Lung (tissue), 17 donors: ENCODE measurements at places on chromosomes 3 and 15. TPM values are rescaled to one million over a fixed set of nuclear protein-coding genes. Genes with fewer than 3 reads are reported as not detected.

- no peak for DNase-seq
Measured at GRCh38 chr15:20409247-20409646, 132.4 kb downstream of the GOLGA6L6 start.

- no peak for DNase-seq
Measured at GRCh38 chr15:35720019-35720418, 174.1 kb upstream of the DPH6 start.

DNA sequence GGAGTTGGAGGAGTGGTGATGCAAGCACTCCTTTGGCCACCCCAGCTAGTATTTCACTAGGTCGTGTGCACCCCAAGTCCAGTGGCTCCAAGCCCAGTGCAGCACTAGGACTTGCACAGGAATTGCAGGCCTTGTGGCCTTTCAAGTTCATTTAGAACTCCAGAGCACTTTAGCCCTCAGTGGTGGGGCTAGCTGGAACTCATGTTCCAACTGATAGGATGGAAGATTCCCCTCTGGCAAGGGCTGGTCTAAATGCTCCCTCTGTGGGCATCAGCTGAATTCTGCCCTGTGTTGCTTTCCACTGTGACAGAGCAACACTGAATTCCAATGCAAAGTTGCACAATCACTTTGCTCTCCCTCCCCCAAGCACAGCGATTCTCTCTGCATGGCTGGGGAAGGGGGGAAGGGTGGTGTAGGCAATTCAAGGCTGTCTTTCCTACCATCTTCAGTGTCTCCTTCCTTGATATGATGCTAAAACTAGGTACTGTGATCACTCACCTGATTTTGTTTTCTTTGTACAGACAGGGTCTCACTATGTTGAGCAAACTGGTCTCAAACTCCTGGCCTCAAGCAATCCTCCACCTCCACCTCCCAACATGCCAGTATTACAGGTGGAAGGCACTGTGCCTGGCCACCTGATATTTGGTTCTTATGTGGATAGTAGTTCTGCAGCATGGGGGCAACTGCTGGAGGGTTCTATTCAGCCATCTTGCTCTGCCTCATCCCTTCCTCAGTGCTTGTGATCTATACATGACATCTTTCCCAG, 10.3 kb downstream of the USF3 start:
- peak; percentile 43 for DNase-seq

GRCh38 chr15:67100801-67101581, 35.6 kb downstream of the SMAD3 start:
- no peak for DNase-seq

- DNase-seq: no peak
Measured at GRCh38 chr3:24683090-24683489, 188.4 kb upstream of the THRB start.

GRCh38 chr3:1611824-1612223, 486.8 kb upstream of the CNTN4 start:
- no peak for DNase-seq

- DNase-seq: no peak
Measured at GRCh38 chr3:29185706-29186105, 95.2 kb upstream of the RBMS3 start.

DNA sequence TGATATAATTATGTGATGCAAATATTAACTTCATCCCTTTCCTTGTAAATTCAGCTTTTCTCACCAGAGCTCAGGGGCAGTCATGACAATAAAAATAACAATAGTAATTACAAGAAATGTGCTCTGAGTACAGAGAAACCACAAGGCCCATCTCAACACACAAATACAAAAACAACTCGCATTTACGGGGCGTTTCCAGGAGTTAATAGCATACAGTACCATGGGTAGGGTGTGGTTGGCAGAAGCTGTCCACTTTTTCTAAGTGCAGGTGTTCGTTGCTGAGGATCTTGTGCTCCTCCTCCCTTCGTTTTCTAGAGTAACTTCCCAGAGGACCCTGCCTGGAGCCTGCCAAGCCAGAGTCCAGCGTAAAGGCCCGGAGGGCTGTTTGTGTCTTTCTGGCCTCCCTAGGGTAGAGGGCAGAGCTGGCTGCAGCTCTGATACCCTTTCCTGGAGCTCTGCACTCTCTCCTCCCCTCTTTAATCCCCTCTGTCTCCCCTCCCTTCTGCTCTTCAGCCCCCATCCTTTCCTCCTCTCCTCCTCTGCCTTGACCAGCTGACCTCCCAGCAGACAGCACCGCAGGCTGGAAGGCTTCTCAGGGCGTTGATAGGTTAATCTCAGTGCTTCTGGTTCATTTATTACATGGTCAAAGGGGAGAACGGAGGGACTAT, 11.4 kb downstream of the SEMA3G start:
- DNase-seq: no peak

- DNase-seq: no peak
Measured at GRCh38 chr3:187736418-187736871, 8.8 kb downstream of the BCL6 start.

GRCh38 chr15:74381481-74381880, 14.0 kb upstream of the CYP11A1 start:
- no peak for DNase-seq

DNA sequence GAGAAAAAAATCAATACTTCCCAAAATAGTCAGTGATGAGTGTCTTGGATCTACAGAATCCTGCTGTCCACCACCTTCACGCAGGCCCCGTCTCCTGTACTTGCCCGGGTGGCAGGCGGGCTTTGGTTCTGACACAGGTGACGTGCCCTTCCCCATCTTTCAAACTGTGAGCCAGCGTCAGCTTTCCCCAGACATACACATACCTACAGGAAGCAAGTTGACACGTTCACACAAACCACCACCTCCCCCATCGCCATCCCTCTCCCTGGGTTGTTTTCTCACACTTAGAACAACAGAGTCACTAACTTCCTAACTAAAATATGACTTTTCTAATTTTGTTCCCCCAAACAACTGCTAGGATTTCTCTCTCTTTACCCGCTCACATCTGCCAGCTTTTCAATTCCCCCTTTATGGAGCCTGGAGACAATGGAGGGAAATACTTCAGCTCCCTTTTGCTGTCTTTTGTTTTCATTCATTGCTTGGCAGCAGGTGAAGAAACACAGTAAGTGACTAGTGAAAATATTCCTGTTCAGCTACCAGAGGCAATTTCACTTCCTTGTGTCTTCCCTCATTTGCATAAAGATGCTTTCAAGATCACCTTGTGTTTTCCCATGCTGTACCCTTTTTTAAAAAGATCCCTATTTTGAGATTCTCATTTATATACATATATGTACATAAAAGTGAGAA, 248.3 kb downstream of the SLCO3A1 start:
- DNase-seq: no peak

DNA sequence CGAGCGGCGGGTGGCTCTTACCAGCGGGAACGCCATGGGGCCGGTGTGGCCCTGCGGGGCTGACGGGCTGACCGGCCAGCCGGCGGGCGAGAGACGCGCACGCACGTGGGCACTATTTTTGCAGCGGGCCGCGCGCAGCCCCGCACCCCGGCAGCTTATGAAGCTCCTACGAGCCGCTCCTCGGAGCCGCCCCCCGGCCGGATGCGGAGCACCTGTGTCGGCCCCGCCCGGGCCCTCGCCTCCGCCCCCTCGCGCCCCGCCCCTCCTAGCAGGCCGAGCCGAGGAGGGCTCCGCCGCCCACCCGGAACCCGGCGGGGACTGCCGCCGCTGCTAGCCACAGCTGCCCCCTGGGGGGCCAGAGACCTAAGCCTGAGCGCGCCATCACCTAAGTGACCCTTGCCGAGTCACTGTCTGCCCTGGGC, 683 bp upstream of the CPEB1 start:
- DNase-seq: no peak

- peak; percentile 51 for DNase-seq
Measured at GRCh38 chr15:42059661-42060476, 34.5 kb downstream of the PLA2G4D start.

GRCh38 chr3:124926426-124927101, 8.0 kb downstream of the MUC13 start:
- no peak for DNase-seq

DNA sequence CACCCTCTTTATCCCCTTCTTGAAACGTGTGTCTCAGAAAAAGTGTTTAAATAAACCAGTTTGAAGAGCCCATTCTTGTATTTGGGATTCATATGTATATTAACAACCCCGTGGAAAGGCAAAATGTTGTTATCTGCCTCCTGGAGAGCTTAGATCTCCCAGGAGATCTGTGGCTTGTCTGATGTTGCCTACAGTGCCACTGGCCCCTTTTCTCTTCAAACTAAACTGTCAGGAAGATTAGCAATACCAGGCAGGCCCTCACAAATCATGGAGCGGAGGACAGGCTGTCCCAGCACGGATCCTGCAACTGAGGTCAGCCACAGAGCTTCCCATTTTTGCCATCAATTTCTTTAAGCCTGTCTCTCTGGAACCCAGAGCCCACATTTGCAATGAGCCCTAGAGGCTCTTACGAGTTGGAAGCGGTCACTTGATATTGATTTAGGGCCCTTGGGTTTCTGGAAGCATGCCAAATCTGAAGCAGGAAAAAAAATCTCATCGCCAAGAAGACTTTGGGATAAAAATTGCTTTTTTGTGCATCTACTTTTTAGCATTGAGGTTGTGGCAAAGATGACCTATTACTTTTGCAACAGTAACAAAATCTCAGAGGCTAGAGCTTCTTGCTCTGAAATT, 234.1 kb downstream of the OPA1 start:
- DNase-seq: no peak

- DNase-seq: peak; percentile 24
Measured at GRCh38 chr3:113668015-113668414, 28.4 kb downstream of the USF3 start.

DNA sequence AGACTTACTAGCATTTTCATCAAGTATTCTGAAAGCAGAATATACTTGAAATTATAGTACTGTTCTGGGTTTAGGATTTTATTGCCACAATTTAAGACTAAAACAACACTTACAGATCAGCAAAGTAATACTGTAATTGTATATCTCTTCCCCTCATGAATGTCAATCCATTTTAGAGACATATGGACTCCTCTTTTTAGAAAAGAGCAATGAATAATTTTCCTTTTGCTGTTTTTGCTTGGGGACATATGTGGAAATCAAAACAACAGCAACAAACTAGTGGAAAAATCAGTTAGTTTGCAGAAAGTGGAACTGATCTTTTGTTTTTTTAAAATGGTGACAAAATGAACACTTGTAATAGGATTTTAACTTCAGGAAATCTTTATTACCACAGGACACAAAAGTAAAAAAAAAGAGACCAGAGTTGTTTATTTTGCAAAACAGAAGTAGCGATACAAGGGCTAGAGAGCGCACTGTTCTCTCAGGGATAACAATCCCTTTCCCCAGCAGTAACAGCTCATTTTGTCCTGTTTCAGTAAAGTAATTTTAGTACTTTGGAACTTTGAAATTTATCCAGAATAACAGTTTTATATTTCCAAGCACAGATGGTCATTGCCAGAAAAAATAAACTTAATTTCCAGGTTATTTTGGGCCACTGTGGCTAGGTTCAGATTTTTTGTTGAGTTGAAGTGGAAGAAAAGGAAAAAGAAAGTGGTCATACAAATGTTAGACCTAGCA, 17.1 kb downstream of the LEKR1 start:
- no peak for DNase-seq

- no peak for DNase-seq
Measured at GRCh38 chr15:77877869-77878577, 199.5 kb downstream of the TBC1D2B start.

GRCh38 chr3:40911928-40912327, 287.4 kb upstream of the CTNNB1 start:
- DNase-seq: peak; percentile 27

DNA sequence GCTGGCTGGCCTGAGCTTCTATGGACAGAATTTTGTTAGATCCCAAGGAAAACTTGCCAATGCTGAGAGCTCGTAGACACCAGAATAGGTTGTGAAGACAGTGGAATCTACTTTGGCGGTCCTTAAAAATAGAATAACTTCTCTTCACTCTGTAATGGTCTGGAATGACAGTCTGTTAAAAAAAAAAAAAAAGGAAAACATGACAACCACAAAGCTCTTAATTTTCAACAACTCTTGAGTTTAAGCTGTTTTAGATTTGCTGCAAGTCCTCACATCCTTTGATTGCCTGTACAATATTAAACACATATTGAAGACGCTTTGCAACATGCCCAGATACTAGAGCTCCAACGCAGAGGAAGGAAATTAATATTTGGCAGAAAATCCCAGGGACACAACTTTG, 122.8 kb upstream of the GALNT15 start:
- no peak for DNase-seq

DNA sequence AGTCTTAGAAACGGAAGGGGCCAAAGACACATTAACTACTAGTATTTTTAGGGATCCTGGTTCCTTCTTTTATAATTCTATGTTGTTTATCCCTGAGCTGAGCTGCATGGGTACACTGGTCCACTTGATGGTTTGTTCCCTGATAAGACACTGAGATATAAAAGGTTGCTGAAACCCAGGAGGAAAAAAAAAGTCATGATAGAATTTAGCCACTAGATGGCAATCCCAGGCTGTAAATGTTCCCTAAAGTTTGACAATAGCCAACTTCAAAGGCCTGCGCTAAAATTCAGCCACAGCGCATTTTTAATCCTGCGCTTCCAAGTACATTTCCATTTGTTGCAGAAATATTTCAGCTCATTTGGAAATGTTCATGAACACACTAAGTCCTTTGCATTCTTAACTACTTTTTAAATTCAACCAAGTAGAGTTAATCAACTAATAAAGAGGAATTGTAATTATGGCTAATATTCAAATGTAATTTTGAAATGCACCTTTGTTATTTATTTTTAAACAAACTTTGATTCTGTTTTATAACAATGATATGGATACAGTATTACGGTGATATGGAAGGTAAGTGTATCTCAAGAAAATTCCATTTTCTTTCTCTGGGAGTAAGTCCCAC, 249.3 kb upstream of the FEZF2 start:
- DNase-seq: peak; percentile 77

DNA sequence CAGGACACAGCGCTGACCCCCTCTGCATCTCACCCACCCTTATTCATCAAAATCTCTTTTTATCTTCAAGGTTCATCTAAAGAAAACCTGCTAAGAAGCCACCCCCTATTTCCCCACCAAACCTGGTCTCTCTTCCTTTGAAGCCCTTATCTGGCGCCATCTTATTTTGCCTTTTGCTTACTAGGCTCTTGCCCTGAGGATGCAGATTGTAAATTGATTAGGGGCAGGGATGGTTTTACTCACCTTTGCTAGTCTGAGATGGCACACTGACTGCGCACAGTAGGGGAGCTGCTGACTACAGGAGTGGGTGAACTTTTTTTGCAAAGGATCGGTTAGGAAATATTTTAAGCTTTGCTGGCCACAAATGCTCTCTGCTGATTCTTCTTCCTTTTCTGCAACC, 78.9 kb upstream of the BHLHE40 start:
- no peak for DNase-seq

The FAM107A gene
- 48.1 TPM for polyA plus RNA-seq

The TERC gene
- not detected for polyA plus RNA-seq

The SLC7A14 gene
- not detected for polyA plus RNA-seq

The DUOXA2 gene
- 0.98 TPM for polyA plus RNA-seq

The CYP8B1 gene
- polyA plus RNA-seq: 0.01 TPM

The HACL1 gene
- polyA plus RNA-seq: 14.7 TPM

The RAB6B gene
- polyA plus RNA-seq: 3.0 TPM

The SH3GL3 gene
- 0.31 TPM for polyA plus RNA-seq

The ASB14 gene
- 0.12 TPM for polyA plus RNA-seq

The FBLN2 gene
- 8.2 TPM for polyA plus RNA-seq

The GOLGA8K gene
- polyA plus RNA-seq: 0.41 TPM

The BLM gene
- 2.2 TPM for polyA plus RNA-seq

The ILDR1 gene
- 3.3 TPM for polyA plus RNA-seq

The KLHL6 gene
- polyA plus RNA-seq: 12.7 TPM
